ENCODE measurements at places on chromosomes 6 and 20.

DNA sequence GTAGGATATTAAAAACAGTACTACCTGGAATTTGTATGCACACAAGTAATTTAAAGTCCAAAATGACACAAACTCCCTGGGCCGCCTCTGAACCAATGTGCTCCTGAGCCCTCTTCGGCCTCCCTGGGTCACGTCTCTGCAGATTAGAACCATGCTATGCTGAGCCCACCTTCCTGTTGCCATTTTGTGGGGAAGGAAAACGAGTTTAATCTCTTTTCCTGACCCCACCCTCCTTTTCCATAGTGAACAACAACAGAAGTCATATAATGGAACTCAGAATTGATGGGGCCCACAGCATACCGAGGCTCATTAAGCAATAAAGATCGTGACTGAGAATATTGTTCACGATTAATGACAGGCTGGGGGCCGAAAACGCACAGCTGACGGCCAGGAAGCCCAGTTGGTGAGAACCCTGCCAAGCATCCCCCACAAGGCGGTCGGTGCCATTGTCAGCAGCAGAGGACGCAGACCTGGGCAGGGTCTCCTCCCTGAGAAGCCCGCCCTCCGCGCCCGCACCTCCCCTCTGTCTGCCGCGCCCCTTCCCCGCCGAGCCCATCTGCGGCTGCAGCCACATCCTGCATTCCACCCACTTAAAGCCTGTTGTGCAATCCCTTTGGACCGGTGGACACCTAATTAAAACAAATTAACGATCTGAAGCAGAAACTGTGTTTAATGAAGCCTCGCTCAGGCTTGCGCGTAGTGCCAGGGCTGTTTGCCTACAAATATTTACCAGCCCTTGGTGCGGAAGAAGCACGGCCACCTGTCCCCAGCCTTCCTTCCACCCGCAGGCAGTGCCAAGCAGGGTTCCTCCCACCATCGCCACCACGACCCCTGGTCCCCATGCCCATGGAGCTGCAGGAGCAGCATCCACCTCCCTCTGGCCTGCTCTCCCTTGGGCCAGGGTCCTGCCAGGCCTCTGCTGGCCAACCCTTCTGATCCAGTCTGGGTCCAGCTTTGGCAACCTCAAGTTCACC lies 68.1 kb downstream of the DLL1 start:
- DNase-seq: no peak

DNA sequence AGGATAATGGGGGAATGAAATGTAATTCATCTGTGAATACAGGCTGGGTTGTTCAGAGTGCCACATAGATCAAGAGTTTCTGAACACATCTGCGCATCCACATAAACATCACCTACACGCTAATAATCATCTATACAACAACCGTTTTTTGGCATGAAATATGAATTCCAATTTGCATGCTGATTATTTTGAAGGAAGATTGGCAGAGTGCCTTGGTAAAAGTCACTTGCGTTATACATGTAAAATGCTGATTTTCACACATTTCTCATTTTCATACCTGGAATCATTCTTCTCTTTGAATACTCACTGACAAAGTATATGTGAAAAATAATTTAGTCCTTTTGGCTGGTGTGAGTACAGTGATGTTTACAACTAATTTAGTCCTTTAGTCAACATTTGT lies 17.7 kb downstream of the COL9A1 start:
- no peak for DNase-seq

DNA sequence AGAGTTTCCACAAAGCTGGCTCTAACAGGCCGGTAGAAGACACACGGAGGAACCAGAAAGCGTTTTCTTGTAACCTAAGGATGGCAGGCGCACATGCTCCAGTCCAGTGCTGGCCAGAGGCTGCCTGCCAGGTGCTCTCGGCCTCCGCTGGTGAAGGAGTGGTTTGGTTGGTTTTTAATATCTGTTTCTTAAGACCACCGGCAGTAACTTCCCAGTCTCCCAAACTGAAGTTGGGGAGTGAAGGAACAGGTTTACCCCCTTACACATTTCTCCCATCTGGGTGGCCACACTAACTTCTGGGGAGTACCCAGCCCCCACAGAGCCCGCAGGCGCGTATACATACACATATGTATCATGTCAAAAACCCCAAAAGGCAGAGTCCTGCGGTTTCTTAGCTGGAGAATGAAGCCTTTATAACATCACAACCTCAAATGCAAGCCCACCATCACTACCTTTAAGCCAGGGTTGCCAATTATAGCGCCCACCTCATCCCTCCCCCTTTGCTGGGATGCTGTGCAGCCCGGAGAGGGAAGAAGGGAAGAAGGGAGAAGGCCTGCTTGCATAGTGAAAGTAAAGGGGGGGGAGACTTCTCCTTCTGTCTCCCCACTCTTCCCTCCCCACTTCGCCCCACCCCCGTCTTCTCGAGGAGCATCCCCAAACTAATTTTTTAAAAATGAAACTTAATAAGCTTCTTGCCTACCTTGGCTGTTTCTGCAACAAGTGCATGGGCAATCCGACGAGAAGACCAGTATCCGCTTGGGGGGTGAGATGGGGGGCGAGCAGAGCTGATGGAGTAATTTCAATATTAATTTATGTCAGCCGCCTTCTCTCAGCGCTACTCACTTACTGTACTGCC lies 1.0 kb downstream of the TRERF1 start:
- peak; percentile 45 for DNase-seq

GRCh38 chr6:106390088-106390487 lies 29.6 kb downstream of the CRYBG1 start:
- DNase-seq: no peak

GRCh38 chr20:31403886-31404285 lies 2.1 kb downstream of the DEFB121 start:
- DNase-seq: no peak

DNA sequence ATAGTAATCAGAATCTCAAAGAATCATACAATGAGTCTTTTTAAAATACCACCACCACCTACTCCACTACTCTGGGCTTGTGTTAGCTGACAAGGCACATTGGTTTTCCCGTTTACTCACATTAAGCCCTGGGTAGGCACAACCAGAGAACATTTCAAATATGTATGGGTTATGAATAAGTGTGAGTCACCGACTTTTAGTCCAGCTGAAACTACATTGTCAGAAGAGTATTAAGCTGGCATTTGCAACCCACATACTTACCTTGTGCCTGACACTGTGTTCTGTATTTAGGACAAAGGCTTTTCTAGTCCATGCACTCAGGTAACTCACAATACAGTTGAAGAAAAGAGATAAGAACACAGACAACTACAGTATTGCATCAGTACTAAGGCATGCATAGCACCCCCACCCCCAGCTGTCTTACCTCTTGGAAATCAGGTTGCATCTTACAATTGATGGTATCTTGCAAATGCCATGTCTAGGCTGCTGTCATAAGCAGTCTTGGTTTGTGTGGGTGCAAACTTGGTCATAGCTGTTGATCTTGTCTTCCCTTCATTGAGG lies 40.3 kb upstream of the AHI1 start:
- DNase-seq: peak; percentile 85

DNA sequence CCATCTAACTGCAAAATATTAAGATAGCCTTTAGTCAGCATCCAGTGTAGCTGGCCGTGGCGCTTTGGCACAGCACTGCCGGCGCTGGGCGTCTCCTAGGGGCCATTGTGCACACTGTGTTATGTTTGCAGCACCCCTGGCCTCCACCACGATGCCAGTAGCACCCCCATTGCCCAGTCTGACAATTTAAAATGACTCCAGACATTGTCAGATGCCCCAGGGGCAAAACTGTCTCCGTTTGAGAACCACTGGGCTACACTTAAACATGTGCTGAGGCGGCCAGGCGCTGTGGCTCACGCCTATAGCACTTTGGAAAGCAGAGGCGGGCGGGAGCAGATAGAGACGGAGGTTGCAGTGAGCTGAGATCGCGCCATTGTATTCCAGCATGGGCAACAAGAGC lies 6.0 kb upstream of the MTG2 start:
- no peak for DNase-seq

- no peak for DNase-seq
These were observed 77.9 kb downstream of the PCSK2 start for GRCh38 chr20:17304774-17305173.

DNA sequence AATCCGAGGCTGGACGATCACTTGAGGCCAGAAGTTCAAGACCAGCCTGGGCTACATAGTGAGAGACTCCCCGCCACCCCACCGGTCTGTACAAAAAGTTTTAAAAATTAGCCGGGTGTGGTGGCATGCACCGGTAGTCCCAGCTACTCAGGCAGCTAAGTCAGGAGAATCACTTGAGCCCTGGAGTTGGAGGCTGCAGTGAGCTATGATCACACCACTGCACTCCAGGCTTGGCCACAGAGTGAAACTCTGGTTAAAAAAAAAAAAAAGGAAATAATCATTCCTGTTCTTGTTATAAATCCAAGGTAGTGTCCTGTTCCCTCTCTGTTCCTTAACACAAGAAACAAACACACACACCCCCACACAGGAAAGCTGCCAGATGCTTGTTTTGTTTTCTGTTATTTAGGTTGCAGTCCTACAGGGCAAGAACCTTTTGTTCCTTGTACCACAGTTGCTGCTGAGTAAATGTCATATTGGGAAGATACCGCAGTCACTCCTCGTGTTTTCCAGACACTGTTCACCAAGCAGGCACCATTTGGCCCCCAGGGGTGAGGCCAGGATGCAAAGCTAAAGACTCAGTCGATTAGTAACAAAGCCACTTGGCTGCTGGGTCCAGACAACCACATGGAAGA lies 28.9 kb downstream of the ASIP start:
- no peak for DNase-seq

- DNase-seq: no peak
These were observed 246.0 kb downstream of the PHACTR1 start for GRCh38 chr6:12962529-12962928.

GRCh38 chr20:41304002-41304401 lies 13.5 kb downstream of the ZHX3 start:
- DNase-seq: no peak

DNA sequence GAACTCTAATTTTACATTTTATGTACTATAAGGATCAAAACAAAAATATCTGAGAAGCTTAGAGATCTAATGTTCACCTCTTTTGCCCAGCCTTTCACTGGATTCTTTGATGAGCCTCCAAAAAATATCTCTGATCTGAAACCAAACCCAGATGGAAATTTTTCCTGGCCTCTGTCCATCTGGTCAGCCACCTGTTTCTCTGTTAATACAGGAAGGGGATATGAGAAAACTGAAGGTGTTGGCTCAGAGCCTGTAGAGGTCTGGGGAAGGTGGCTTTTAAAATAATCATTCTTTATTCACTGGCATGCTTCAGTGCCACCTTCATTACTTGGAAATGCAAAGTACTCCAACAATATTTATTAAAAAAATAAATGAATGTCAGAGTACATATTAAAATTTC lies 8.5 kb upstream of the MCM3 start:
- DNase-seq: no peak

DNA sequence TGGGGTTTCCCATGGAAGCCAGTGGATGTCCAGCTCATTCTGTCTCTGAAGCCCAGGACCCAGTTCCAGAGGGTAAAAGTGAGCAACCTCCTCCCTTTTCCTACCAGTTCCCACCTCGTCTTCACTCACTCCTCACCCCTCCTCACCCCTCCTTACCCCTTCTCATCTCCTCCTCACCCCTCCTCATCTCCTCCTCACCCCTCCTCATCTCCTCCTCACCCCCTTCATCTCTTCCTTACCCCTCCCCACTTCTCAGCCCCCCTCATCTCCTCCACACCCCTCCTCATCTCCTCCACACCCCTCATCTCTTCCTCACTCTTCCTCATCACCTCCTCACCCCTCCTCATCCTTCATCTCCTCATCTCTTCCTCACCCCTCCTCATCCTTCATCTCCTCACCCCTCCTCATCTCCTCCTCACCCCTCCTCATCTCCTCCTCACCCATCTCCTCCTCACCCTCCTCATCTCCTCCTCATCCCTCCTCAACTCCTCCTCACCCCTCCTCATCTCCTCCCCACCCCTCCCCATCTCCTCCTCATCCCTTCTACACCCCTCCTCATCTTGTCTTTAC lies 246.1 kb downstream of the MYLK4 start:
- DNase-seq: no peak

DNA sequence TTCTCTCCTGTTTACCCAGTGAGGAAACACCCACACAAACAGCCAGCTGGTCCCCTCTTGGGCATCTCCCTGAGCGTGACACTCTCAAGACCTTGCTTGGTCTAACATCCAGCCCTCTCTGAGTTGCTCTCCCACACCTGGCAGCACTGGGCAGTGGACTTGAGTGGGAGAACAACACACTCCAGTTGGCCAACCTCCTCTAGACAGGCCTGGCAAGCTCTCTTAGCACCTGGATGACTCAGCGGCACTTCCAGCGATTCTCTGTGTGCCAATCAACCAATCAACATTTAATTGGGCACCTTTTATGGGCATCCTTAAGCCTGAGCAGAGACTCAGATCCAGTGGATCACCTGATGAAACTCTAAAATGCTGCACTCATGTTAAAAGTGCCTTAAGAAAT lies 76.6 kb upstream of the QKI start:
- no peak for DNase-seq

GRCh38 chr6:109515781-109516409 lies 32.9 kb upstream of the ZBTB24 start:
- DNase-seq: peak; percentile 25

GRCh38 chr6:131949909-131950766 lies 1.0 kb downstream of the CCN2 start:
- DNase-seq: peak; percentile 89

DNA sequence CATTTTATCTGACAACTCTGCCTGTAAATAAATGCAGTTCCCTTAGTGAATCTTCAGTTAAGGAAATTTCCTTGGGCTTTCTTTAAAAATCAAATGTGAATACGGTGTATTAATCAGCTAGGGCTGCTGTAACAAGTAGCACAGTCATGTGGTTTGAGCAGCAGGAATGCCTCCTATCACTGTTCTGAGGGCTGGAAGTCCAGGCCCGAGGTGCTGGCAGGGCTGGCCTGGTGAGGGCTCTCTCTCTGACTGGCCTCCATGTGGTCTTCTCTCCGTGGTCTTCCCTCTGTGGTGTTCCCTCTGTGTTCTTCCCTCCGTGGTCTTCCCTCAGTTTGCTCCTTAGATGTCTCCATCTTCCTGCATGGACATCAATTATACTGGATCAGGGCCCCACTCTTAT lies 124.1 kb downstream of the SMOC2 start:
- no peak for DNase-seq

GRCh38 chr6:11389977-11390376 lies 147.6 kb upstream of the TMEM170B start:
- no peak for DNase-seq

DNA sequence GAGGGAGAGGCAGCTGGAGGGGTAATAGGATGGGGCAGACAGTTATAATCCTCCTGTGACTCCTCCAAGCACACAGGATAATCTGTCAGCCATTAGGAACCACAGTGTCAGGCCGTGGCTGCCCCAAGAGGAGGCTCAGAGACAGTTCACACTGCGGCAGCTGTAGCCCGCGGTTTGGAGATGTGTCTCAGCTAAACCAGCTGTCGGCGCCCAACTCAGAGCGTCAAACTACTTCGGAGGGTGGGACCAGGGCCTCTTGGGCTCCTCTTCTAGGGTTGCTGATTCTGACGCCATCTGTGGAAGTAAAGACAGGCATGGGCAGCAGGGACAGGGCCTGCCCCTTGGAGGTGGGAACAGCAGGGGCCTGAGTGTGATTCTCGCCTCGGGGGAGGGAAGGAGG lies 309.8 kb downstream of the CDC5L start:
- DNase-seq: peak; percentile 20

GRCh38 chr20:42435230-42435629 lies 754.5 kb downstream of the PTPRT start:
- no peak for DNase-seq

- DNase-seq: peak; percentile 52
These were observed 488.0 kb upstream of the NOX3 start for GRCh38 chr6:155943635-155944034.

- DNase-seq: no peak
These were observed 83.7 kb downstream of the SLC22A3 start for GRCh38 chr6:160431791-160432404.
